ENCODE measurements at places on chromosomes 3 and 15. TPM values are rescaled to one million over a fixed set of nuclear protein-coding genes. Genes with fewer than 3 reads are reported as not detected.

Gene ADGRG7
- not detected for polyA plus RNA-seq

Gene LMAN1L
- polyA plus RNA-seq: 0.88 TPM

Gene CTNNB1
- 101 TPM for polyA plus RNA-seq

Gene PPP1R2
- 13.6 TPM for polyA plus RNA-seq

Gene GRAMD2A
- 0.07 TPM for polyA plus RNA-seq

Gene ABHD14A
- 112 TPM for polyA plus RNA-seq

Gene CLDN16
- polyA plus RNA-seq: 0.33 TPM

Gene FGD5
- polyA plus RNA-seq: 9.3 TPM

Gene PDZRN3
- 60.2 TPM for polyA plus RNA-seq

Gene RHCG
- 4.1 TPM for polyA plus RNA-seq

Gene GOLGA6L24
- polyA plus RNA-seq: not detected

Gene ACAD9
- polyA plus RNA-seq: 54.0 TPM

Gene RETNLB
- not detected for polyA plus RNA-seq

DNA sequence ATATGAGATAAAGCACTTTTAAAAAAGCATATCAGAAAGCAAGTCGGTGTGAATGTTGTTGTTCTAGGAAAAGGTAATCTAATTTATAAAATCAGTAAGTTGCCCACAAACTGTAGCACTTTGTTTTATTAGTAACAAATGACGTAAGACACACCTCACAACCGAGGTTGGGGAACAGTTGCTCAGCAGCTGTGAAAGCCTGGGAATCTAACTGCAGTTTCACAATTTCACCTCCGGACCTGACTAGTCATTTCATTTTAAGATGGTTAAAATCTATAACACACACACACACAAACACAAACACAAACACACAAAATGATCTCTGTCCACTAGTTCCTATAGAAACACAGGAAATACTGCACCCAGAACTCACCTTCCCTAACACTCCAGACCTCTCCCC lies 406.7 kb upstream of the NR2F2 start:
- DNase-seq: no peak

- DNase-seq: peak; percentile 18
Measured at GRCh38 chr3:40930131-40930538, 269.2 kb upstream of the CTNNB1 start.

GRCh38 chr3:57331078-57331610 lies 38.7 kb upstream of the ASB14 start:
- DNase-seq: no peak

GRCh38 chr3:88113311-88114162 lies 36.2 kb upstream of the C3orf38 start:
- DNase-seq: peak; percentile 33

DNA sequence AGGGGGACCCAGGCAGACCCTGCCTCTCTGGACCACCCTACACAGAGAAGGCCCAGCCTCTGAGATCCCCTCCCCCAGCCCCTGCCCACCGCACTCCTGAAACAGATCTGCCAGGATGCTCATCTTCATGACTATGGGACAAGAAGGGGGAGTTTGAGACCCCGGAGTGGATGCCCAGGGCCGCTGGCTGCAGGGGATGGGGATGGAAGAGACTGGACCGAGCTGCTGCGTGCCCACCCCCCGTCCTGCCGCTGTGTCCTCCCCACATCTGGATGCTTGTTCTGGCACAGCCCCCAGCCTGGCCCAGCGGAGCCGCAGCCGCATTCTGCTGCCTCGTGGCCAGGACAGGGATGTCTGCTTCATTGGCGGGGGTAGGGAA lies 30.3 kb upstream of the SEMA3F start:
- no peak for DNase-seq

GRCh38 chr3:63642488-63642887 lies 10.0 kb upstream of the SNTN start:
- no peak for DNase-seq

- DNase-seq: no peak
Measured at GRCh38 chr3:123759311-123759710, 124.8 kb downstream of the MYLK start.

- no peak for DNase-seq
Measured at GRCh38 chr3:177816667-177817208, 619.5 kb upstream of the TBL1XR1 start.

DNA sequence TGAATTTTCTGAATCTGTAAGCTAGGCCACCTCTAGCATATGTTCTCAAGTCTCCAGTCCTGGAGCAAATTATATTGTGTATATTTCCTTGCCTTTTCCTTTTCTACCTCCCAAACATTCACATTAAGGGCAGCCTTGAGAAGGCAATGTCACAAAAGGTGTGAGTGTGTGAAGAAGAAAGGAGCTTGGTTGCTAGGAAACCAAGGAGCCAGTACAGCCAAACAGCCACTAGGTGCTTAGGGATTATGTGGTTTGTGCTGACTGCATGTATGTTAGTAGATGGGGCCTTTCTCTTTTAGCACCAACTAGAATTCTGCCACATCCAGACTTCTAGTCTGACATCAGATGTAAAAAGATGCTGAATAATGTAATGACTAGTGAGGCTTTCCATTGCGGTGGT lies 118.8 kb upstream of the DAZL start:
- DNase-seq: no peak

DNA sequence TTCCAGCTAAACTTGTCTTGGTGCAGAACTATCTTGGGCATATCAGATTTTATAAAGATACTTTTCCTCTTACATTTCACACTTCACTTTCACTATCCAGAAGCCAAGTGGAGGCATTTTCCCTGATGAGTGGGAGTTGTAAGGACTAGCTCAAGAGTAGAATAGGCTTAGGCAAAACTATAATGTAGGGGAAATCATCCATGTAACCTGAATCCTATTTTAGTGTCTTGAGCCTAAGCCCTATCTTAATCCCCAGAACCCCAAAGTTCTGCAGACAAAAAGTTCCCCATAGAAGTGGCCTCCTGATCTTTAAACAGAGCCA lies 42.2 kb upstream of the CD47 start:
- no peak for DNase-seq

DNA sequence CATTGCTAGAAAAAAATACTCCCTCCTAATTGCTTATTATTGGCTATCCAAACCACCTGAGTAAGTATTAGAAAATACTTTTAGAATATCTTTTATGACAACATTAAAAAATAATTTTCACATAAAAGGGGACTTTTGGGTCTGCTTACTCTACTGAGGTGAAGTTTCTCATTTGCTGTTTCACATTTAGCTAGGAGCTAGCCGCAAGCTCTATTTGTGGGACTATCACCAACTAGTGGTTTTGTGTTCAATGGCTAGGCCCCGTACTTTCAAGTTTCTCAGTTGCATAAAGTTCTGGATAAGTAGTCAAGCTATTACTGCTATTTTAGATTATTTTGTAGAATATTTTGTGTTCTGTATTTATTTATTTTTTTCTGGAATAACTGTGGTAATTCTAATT lies 244.2 kb upstream of the SLITRK3 start:
- no peak for DNase-seq

DNA sequence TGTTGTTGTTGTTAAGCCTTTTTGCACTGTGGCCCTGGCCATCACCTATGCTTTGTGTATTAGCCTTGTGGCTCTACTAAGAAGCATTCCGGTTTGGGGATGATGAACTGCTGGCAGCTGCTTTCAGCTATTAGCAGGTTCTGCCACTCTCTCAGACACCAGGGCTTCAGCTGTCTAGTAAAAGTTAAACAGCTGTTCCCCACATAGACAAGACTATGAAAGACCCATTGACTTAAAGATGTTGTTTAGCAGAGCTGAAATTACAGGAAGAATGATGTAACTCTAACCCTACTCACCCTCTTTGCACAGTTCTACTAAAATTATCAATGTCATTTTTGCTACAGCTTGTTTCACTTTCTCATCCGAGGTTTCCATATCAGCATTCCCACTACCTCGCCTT lies 131.2 kb upstream of the CGNL1 start:
- no peak for DNase-seq

DNA sequence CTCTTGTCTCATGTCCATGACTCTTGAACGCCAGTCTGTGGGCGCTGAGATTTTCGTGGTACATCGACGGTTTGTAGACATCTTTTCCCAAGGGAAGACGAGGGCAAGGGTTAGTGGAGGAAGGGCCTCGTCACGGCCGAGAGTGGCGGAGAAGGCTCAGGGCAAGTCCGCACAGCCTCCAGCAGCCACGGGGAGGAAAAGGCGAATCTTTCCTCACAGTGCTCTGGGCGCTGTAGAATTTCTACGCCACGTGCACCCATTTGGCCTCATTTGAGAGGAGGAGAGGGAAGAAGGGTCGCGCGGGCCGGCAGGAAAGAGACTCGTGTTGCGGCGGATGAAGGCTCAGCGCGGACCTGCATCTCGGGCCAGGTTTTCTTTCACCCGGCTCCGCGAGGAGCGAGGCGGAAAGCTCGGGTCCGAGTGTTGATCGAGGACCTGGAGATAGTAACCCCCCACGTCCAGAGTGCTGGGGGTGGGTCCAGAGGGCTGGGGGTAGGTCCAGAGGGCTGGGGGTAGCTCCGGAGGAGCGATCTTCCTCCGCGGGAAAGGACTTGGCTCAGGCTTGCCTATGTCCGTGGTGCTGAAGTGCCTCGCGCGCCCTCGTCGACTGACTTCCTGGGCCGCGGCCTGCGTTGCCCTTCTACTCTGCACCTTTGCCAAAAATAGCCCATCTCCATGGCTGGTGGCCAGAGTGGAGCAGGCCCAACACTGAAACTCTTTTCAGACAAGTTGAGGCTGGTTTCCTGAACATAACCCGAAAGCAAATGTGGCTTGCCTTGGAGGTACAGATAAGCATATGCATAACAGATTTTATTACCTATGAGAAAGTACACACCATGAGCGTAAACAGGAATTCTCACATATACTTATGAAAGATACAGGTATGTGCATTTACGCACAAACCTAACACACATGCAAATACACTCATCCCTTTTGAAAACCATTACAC lies 1.1 kb downstream of the SLC35G2 start:
- peak; percentile 74 for DNase-seq

- DNase-seq: no peak
Measured at GRCh38 chr3:86109434-86109833, 881.5 kb downstream of the VGLL3 start.

- DNase-seq: no peak
Measured at GRCh38 chr15:29259233-29259632, 10.4 kb downstream of the NSMCE3 start.

GRCh38 chr3:155861476-155862183 lies 7.4 kb upstream of the SLC33A1 start:
- no peak for DNase-seq

DNA sequence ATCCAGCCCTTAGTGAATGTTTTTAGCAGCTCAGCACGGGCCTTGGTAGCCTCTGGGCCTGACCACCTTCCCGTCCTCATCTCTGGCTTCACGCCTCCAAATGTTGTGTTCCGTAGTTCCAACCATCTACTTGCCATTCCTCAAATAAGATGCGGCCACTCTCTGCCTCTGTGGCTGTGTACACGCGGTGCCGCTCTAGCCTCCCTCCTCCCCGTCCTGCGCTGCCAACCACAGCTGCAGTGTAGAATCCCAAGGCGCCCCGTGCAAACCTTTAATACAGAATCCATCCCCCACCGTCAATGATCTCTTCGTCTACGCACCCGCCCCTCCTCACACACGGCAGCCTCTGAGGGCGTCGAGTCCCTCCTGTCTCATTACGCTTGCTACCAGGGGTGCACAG lies 77.2 kb downstream of the VGLL4 start:
- DNase-seq: peak; percentile 15

GRCh38 chr15:100759106-100759505 lies 120.5 kb upstream of the ALDH1A3 start:
- DNase-seq: no peak

- no peak for DNase-seq
Measured at GRCh38 chr3:164864454-164864853, 213.8 kb downstream of the SI start.

- no peak for DNase-seq
Measured at GRCh38 chr3:152335273-152335672, 66.5 kb downstream of the MBNL1 start.

- peak; percentile 13 for DNase-seq
Measured at GRCh38 chr15:87672309-87673288, 583.9 kb downstream of the NTRK3 start.

GRCh38 chr15:45855210-45855906 lies 220.5 kb downstream of the SQOR start:
- no peak for DNase-seq

- no peak for DNase-seq
Measured at GRCh38 chr3:171320750-171321558, 139.3 kb downstream of the TNIK start.

DNA sequence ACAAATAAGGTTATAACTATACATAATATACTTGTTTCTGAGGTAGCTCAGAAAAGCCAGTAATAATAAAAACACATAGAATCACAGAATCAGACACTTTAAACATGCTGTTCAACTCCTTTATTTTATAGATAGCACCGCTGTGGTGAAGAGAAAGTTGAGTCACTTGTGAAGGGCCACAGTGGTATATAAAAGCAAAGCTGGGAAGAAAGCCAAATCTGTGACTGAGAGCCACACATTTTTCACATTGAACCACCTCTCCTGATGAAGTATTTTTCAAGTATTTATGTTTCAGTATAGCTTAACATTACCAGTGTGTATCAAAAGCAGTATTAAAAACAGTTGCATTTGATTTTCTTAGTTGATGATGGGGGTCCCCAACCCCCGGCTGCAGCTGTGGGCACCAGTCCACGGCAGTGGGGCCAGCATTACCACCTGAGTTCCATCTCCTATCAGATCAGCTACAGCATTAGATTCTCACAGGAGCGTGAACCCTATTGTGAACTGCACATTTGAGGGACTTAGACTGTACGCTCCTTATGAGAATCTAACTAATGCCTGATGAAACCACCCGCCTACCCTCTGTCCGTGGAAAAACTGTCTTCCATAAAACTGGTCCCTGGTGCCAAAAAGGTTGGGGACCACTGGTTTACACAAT lies 46.2 kb downstream of the TBL1XR1 start:
- no peak for DNase-seq

DNA sequence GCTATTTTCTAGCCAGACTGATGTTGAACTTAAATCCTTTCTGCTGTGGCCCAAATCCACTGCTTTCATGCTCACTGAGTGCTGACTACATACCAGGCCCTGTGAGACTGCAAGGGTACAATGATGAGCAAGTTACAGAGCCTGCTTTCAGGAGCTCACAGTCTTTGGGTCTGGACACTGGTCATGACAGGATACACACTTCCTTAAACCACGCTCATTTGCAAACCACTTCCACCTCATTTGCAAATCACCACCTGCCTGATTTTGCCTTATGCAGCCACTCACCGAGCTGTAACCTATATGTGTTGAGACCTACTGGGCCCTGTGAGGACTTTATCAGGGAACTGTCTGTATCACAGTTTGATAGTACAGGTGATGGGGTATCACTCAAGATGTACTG lies 50.2 kb upstream of the LRRC58 start:
- no peak for DNase-seq

DNA sequence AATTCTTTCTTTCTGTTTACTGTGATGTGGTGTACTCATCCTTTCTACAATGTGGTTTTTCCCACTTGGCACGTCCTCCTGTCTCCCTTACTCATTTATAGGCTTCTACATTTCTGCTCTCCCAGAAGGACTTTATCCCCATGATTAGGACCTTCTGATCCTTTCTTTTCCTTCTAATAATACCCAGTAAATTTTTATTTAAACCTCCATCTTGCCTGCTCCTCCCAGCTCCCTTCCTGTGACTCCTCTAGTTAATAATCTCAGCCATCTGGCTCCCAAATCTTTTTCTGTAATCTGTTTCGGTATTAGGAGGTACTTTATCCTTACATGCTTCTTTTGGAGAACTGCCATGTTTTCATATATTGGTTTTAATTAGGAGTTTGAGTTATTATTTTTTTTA lies 11.2 kb upstream of the P2RY1 start:
- no peak for DNase-seq

All from adrenal gland (tissue), 19 donors.